Bone marrow (tissue), 2 donors: ENCODE measurements at places on chromosomes 5 and 9.

GRCh38 chr9:110336363-110336762 is 1.3 kb downstream of the TXNDC8 start:
- DNase-seq, result no peak

GRCh38 chr5:120582635-120583034 is 118.5 kb downstream of the PRR16 start:
- no peak for DNase-seq

- DNase-seq, result no peak
These were observed 92.3 kb upstream of the MARCHF11 start for GRCh38 chr5:16271851-16272250.

DNA sequence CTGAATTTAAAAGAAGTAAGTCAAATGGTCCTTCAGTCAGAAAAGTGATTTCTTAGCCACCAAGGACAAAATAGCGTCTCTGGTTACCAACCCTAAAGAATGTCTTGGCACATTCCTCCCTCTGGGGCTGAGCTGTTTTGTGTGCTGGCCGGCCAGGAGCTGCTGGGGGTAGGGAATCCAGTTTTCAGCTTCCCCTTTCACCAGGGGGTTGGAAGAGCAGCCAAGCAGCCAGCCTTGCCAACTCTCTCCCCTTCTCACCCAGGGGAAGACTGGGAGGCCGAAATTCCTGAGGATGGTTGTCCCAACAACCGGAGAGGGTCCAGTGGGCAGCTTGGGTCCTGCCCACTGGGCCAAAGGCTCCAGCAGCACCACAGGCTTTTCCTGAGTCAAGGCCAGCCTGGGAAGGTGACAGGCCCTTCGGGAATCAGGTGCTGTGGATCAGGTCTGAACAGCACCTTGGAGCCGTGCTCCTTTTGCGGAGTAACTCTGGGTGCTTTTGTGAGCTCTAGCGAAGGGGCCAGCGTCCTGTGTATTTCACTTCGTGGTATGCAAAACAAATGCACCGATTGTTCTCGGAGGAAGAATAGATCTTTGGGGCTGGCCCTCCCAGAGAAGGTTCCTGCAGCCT is 4.2 kb downstream of the WWC1 start:
- DNase-seq, result no peak

DNA sequence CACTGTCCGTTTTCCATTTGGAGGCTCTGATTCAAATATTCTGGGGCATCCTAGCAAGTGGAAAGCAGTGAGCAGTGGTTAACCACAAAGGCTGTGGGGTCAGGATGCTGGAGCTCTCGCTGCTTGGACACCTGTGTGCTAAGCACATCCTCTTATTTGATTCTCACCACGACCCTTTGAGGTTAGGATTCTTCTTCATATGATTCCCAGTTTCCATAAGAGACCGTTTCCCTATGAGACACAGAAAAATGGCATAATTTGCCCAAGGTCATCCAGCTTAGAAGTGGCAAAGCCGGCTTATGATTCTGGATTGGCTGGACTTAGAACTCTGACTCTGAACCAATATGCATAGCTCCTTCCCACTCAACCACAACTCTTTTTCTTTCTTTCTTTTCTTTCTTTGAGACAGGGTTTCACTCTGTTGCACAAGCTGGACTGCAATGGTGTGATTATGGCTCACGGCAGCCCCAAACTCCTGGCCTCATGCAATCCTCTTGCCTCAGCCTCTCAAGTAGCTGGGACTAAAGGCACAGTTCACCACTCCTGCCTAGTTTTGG is 207.7 kb downstream of the TTLL11 start:
- DNase-seq, result no peak

DNA sequence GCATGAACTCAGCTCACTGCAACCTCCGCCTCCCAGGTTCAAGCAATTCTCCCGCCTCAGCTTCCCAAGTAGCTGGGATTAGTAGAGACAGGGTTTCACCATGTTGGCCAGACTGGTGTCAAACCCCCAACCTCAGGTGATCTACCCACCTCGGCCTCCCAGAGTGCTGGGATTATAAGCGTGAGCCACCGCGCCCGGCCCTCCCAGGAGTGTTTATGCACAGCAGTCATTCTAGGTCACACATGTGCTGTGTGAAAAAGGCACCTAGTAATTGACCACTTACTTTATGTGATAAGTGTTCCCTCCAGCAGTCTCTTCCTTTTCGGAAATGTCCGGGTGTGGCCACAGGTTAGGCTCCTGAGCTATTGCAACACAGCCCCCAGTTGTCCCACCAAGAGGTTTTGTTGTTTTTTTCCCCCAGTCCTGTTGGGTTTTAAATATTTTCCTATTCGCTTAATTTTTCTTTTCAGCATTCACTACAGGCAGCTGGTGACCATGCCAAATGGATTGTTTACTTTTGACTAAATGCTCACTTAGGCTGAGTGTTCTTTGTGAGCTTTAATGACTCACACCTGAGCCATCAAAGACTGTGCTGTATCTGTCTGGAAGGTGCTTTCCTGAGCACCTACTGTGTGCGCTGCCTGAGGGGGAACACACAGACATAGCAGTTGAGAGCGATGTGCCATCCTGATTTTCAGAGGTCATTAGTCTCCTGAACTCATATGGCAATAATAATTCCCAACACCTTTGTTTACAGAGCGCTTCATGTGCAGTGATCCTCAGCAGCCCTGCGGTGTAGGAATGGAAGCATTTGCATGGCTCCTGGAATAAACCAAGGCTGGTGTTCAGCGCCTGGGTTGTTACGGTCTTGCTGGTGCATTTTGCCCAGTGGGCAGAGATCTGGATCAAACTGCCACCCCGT is 94.3 kb downstream of the MVB12B start:
- no peak for DNase-seq

DNA sequence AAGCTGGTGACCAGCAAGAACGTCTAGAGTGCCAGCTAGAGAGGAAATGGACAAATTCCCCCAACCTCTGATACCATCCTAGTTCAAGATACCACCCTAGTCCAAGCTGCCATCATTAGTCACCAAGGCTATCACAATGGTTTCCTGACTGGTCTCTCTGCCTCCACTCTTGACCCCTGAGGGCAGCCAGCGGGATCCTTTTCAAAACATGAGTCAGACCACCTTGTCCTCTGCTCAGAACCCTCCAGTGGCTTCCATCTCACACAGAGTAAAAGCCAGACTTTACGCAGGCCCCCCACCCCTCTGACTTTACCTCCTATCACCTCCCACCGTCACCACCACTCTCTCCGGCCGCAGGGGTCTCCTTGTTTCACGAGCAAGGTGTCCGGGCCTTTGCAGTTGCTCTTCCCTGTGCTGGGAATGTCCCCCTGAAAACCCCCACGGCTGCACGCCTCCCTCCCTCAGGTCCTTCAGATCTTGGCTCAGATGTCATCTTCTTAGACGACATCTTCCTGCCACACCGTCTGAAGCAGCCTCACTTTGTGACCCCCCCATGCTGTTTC is 42.2 kb upstream of the FBXW11 start:
- DNase-seq, result no peak

DNA sequence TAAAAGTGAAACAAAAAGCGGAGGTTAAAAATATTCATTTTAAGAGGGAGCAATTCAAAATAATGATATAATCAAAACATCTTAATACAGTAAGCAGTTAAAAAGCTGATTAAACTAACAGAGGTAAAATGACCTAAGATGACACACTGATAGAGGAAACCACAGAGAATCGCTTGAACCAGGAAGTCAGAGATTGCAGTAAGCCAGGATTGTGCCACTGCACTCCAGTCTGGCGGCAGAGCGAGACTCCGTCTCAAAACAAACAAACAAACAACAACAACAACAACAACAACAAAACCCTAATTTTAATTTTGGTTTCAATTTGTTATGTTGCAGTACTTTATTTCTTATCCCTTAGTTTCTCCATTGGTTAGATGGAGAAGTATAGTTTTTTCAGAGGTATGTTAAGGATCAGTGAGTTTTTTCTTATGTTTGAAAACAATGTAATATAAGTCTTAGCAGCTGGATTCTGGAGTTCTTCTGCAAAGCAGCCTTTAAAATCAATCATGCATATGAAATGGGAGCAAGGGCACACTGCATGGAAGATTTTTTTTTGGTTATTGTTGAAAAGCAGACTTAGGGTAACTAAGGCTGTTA is 58.5 kb downstream of the MLANA start:
- no peak for DNase-seq

- no peak for DNase-seq
These were observed 56.3 kb upstream of the DIRAS2 start for GRCh38 chr9:90698871-90699440.

GRCh38 chr5:82406205-82406773 is 128.1 kb upstream of the RPS23 start:
- no peak for DNase-seq

- DNase-seq, result no peak
These were observed 13.1 kb upstream of the ATP6V1G1 start for GRCh38 chr9:114574438-114574837.

DNA sequence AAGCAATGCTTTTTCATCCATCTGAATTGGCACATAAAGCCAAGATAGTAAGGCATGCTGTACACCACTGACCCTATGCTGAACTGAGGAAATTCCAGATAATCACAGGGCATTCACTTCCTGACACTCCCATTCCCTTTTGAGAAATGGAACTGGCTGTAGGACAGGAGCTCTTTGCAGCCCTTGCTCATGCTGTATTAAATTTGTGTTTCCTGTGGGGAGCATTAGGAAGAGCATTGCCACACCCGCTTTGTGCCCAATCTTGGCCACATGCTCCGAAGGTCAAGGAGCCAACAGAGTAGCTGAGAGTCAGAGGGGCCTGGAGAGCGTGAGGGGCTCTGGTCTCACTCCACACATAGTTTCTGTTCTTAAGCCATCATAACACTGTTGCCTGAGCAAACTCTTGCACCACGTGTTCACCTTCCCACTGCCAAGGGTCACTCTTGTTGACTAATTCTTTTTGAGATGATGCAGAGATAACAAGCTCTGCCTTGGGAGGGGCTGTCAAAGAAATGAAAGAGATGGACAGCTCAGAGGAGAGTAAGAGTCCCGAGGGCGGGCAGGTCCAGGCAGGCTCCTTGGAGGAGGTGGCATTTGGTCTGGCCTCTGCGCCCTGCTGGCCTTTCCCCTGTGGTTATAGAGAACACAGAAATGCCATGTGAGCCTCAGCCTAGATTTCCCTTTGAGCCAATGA is 31.7 kb upstream of the ARAP3 start:
- no peak for DNase-seq

DNA sequence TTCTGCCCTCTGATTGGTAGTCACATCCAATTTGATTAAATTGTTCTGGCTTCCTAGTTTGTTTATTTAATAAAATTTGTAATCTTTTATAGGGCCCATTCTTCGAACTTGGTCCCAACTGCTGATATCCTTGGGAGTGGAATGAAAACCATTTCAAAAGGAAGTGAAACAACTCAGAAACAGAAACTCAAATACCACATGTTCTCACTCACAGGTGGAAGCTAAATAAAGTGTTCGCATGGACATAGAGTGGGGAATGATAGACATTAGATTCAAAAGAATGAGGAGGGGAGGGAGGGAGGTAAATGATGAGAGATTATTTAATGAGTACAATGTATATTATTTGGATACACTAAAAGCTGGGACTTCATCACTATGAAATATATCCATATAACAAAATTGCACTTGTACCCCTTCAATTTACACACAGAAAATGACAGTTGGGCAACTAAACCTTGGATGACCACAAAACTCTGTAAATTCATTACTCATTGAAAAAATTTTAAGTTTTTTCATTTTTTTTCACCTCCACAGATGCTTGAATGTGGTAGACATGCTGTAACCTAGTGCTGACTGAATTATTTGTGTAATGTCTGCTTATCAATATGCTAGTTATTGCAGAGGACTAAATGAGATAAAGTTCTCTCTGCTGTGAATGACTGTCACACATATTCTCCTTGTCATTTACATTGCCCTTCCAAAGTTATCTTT is 16.0 kb downstream of the ATP10B start:
- no peak for DNase-seq

DNA sequence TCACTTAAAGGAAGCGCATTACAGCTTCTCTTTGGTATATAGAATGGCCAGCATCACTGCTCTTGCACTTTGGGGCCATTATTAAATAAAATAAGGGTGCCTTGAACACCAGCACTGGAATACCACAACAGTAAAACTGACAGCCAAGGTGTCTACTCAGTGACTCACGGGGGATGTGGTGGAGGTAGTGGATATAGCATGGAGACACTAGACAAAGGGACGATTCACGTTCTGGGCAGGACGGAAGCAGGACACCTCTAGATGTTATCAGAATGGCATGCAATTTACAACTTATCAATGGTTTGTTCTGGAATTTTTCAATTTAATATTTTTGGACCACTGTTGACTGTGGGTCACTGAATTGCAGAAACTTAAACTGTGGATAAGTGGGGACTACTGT is 32.9 kb upstream of the PDE8B start:
- no peak for DNase-seq

- peak; percentile 40 for DNase-seq
These were observed 49.2 kb downstream of the NACC2 start for GRCh38 chr9:136045595-136046553.

- DNase-seq, result no peak
These were observed 252.1 kb downstream of the SEC61B start for GRCh38 chr9:99474186-99474585.

DNA sequence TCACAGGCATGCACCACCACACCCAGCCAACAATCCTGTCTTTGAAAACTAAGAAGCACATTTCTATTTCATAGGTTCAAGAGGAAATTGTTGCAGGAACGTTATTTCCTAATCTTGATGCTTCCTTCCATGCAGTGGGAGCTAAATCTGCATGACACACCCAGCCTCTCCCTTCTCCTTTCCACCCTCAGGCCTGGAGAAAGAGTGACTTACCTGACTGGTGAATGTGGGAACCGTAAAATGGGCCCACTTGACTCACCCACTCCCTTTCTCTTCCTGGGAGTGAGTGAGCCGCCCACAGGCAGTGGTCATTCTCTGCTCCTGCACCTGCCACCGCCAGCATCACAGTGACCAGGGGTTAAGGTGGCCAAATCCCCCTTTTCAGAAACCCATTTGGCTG is 78.2 kb downstream of the C9orf50 start:
- no peak for DNase-seq

GRCh38 chr5:173496129-173496882 is 120.1 kb downstream of the BOD1 start:
- no peak for DNase-seq

DNA sequence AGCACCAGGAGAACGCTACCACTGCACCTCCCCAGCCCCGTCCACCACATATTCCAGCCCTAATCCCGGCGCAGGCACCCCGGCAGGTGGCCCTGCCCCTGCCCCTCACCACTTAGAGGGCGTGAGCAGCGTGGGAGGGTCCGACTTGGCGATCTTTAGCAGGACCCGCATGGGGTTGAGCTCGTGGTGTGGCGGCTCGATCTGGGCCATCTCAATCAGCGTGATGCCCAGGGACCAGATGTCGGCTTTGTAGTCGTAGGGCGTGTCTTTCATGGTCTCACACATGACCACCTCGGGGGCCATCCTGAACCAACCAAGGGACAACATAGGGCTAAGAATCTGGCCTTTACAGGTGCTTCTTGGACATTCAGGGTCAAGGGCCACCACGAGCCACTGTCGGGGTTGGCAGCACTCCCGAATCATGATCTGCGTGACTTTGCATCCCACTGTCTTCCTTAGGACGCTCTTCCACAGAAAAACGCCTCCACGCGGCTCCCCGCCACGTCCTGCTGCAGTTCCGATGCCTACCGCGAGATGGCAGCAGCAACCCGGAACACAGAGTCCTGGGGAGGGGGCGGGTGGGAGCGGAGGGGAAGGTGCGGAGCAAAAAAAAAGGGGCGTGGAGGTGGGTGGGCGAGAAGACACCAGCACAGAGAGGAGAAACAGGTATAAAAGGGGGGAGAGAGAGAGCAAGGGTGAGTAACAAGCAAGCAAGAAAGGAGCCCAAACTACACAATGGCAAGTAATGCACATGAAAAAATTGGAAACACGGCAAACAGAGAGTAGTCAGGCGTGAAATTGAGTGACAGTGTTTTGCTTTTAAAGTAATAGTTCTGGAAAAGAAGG is 81.3 kb downstream of the STK10 start:
- peak; percentile 42 for DNase-seq

GRCh38 chr5:170104299-170104698 is 1.4 kb upstream of the FOXI1 start:
- no peak for DNase-seq
